ENCODE measurements at places on chromosomes 6 and 20.

- DNase-seq, result peak; percentile 77
Measured at GRCh38 chr20:53578492-53579222, 15.0 kb downstream of the ZNF217 start.

GRCh38 chr6:25576919-25577318, 75.1 kb upstream of the SCGN start:
- no peak for DNase-seq

- no peak for DNase-seq
Measured at GRCh38 chr6:75331151-75331550, 46.6 kb upstream of the TMEM30A start.

DNA sequence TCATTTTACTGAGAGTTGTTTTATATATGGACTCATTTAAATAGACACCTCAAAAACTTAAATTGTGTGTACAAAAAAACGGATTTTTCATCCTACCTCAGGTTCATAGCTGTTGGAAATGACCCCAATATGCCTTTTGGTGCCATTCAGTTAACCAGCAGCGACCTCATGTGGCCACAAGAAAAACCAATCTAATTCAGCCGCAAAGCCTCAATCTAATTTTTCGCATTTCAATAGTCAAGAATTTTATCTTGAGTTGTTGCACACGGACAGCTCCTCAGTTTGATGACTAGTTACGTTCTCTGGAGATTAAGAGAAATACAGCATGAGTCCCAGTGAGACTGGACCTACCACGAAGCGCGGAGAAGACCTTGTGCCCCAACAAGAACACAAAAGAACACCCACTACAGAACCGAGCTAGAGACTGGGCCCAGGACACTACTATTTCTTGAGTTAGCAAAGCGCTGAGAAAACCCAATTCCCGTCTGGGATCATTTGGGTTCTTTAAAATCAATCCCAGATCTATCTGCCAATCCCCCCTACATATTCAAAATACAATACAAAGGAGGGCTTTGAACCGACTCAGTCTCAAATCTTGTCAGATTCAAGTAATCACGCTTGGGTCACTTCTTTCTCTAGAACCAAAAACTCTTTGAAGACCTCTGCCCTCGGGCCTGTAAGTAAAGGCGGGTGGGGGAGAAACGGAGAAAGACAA, 1.1 kb downstream of the TCP11 start:
- DNase-seq, result peak; percentile 70

DNA sequence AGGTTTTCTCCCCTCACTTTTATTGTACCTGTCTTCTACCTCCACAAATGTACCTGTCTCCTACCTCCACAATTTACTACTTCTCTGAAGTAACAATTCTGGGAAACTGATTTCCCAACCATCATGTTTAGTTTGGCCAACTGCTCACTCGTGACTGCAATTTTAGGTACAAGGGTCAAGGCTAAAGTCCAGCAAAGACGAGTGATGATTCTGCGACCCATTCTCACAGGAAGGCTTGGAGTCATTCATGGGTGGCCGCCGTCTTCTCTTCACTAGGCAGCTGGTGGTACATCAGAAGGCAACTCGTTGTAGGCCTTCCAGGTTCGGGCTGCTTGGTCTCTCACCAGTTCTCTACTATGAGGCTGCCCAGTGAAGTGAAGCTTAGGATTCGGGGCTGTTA, 483.8 kb upstream of the JARID2 start:
- no peak for DNase-seq

GRCh38 chr6:104326173-104327001, 533.3 kb downstream of the HACE1 start:
- no peak for DNase-seq

- DNase-seq, result no peak
Measured at GRCh38 chr6:16200321-16200883, 38.0 kb upstream of the GMPR start.

DNA sequence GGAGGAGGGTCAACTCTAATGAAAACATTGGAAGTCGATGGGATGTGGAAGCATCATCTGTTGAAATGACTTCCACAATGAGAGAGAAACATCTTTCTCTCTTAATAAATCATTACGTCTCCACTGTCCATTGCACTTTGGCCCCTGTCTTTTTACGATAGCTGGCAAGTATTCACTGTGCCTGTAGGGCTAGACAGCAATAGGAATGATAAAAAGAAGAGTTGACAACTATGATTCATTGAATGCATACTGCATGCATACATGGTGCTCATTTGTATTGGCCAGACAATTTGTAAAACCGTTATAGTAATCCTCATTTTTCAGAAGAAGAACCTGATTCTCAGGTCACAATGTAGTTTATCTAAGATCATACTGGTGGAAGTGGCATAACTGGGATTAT, 220.3 kb downstream of the KCNQ5 start:
- no peak for DNase-seq

DNA sequence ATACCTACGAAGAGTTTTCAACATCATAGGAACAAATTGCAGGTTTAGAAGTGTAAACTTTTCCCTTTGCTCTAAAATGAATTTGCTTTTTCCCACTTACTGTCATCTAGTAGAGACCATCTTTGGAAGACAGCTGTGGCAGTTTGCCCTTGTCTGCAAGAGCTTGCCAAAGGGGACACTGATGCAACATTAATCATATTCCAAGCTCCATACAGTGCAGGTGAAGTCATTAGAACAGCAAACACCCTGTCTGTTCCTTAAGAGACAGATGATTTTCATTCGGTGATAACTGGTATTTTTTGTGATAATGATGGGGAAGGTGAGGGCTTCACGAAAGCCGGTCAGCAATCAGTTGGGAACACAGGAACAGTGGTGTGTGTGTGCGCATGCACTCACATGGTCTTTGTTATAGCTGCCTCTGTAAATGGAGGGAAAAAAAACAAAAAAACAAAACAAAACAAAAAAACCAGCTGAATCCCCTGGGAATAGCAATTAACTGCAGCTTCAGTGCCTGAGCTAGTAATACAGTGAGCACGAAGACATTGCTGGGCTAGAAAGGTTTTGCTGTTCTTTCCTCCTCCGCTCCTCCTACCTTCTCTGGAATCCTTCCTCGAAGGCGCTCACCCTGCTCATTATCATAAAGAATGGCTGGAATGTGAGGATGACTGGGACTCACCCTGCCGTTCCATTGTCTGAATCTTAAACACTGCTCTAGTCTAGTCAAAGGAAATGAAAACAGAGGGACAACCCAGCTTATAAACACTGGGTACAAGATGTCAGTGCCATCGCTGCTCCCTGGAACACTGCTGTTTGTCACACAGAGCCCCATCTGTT, 35.2 kb upstream of the KIF13A start:
- DNase-seq, result no peak

DNA sequence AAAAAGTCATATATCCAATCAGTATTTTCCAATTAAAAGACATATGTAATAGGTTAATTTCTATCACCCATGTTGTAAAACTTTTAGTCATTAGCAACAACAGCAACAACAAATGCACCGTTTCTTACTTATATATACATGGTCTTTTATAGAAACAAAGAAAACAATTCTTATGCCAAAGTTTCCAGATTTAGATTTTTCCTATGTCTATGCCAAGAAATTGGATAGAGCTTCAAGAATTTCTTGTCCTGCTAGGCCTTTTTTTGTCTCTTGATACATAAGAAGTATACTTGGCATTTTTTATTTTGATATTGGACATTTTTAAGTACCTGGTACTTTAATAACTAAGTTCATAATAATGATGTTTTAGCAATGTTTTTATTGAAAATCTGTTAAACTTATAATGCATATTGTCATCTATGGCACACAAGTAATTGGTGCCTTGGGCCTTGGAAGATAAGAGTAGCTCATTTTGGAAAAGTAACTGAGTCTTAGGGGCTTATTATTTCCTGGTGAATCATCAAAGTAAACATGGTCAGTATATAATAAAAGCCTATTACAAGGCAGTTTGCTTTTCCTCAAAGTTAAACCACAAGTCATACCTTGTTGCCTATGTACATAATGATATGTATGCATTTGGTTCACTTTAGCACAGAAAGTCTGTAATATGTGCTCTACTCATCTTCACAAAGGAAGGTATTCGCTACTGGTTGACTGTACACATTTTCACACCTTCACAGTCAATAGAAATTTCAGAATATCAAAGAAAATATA, 10.1 kb upstream of the FRK start:
- DNase-seq, result no peak

GRCh38 chr6:109461733-109462526, 6.4 kb upstream of the MICAL1 start:
- no peak for DNase-seq

DNA sequence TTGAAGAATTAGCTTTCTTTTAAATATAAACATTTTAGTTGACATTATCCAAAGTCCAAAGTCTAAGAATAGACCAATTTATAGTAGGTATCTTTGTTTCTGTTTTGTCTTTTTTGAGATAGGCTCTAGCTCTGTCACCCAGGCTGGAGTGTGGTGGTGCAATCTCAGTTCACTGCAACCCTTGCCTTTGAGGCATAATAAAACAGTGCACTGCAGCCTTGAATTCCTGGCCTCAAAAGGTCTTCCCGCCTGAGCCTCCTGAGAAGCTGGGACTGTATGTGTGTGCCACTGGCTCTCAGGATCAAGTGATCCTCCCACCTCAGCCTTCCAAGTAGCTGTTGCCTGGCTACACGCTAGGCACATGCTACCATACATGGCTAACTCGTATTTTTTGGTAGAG, 135.4 kb downstream of the REV3L start:
- no peak for DNase-seq

GRCh38 chr20:49668181-49668877, 45.3 kb downstream of the B4GALT5 start:
- DNase-seq, result no peak

- peak; percentile 11 for DNase-seq
Measured at GRCh38 chr6:125154761-125155135, 1.2 kb downstream of the TPD52L1 start.

GRCh38 chr20:31675828-31676608, 38.3 kb downstream of the COX4I2 start:
- DNase-seq, result no peak

- no peak for DNase-seq
Measured at GRCh38 chr20:17878912-17879602, 89.5 kb downstream of the SNX5 start.

- no peak for DNase-seq
Measured at GRCh38 chr6:44061375-44062104, 65.7 kb downstream of the MRPL14 start.

- DNase-seq, result peak; percentile 19
Measured at GRCh38 chr6:25456249-25457040, 177.3 kb downstream of the CARMIL1 start.

- no peak for DNase-seq
Measured at GRCh38 chr20:21342656-21343345, 39.7 kb downstream of the XRN2 start.

DNA sequence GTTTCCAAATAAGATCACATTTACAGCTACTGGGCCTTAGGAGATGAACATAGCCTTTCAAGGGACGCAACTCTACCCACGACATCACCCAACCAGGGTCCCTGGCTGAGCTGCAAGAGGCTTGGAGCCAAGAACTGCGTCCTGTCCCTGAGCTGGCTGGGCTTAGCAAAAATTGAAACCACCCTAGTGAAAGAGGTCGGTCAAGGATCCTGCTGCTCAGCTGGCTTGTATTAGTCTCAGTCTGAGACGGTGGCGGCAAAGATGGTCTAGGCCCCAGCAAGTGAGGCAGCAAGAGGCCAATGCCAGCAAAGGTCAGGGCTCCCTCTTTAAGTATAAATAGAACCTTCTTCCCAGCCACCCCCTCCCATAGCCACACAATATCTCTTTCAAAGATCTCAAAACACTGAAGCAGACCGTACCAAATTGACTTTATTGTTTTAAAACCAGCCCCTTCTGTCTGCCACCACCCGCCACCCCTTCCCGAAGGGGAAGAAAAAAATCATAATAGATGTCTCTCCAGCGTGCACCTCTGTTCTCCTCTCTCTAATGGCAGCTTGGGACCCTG, 140.5 kb downstream of the EYA2 start:
- DNase-seq, result peak; percentile 29

GRCh38 chr6:123844011-123844410, 40.3 kb downstream of the NKAIN2 start:
- DNase-seq, result no peak

- DNase-seq, result no peak
Measured at GRCh38 chr20:44666066-44666465, 14.6 kb upstream of the ADA start.

GRCh38 chr6:29510746-29511300, 23.1 kb upstream of the MAS1L start:
- DNase-seq, result no peak

DNA sequence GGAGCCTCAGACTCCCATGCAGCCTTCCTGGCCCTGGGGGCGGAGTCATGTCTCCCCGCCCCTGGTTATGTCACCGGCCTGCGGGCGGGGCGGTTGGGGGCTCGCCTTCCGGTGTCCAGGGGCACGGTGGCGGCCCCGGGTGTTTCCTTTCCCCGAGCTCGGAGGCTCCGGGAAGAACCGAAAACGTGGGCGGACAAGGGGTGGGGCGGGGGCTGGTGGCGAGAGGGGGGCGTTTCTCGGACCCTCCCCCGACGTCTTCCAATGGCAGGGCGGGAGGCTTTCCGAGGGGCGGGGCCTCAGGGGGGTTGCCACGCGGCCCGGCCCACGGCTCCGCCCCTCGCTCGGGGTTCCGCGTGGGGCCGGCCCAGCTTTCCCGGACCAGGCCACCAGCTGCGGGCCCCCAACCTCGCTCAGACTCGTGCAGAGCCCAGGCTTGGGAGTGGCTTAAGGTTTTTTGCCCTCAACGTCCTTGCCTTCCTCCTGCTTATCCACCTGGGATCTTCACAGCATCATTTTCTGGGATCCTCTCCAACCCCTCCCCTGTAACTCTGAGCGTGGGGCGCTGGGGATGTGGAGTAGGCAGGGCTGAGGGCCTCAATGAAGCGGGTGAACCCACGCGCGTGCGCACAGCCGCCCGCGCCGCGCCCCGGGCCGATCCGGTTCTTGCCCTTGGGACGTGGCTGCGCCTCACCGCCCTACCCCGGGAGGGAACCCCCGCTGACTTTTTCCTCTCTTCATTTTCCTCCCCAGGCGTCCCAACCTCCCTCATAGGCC, 2.1 kb upstream of the NRN1 start:
- DNase-seq, result peak; percentile 98

DNA sequence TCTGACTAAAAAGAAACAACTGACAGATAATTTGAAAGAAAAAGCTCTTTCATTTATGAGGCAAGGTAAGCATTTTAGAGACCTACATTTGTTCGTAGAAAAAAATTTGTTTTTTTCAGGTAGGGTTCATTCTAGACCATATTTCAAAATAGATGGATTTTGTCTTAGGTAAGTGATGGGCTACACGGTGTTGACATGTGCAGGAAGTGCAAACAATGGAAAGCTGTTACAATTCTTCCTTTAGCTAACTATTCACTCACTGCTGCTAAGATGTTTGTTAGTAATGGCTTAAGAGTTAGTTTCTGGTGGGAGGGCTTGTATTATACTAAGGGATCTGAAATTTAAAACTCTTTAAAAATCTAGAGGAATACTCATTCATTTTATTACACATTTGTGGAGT, 96.7 kb downstream of the CD109 start:
- DNase-seq, result no peak

Data from SK-N-SH (cell line).